Posterior vena cava (tissue), 2 donors: ENCODE measurements at places on chromosomes 12 and 14. TPM values are rescaled to one million over a fixed set of nuclear protein-coding genes. Genes with fewer than 3 reads are reported as not detected.

DNA sequence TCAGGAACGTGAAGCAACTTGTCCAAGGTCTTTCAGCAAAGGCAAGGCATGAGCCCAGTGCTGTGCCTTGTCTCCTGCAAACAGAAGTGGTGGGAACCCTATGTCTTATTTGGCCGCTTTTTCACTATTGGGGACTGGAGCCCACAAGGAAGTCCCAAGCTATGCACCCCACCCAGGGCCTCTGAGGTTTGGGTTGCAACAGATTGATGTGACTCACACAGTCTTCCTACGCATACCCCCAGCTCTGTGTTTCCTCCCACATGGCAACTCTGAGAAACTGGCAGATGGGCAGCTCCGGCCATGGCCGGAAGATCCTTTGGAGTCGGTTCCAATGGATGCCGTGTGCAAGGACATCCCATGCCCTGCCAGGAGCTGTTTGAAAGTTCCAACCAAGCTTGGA is 28.3 kb upstream of the CMKLR1 start:
- no peak for DNase-seq

DNA sequence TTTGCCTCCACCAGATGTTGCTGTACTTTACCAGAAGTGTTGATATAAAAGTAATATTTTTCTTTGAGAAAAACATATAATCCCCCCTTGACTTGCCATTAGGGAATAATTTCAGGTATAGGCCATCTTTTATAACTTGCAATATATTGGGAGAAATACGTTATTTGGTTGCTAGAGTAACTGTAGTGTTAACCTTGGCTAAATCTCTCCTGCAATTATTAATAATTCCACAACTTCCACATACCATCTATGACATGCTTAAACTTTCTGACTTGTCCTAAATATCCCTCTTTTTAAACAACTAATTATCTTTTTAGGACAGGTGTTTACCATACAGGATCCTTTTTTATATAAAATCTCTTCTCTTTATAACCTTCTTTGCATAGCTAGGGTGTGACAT is 1048.2 kb downstream of the SLC16A7 start:
- no peak for DNase-seq

- DNase-seq = no peak
Measured at GRCh38 chr12:19712041-19712440, 272.7 kb downstream of the AEBP2 start.

DNA sequence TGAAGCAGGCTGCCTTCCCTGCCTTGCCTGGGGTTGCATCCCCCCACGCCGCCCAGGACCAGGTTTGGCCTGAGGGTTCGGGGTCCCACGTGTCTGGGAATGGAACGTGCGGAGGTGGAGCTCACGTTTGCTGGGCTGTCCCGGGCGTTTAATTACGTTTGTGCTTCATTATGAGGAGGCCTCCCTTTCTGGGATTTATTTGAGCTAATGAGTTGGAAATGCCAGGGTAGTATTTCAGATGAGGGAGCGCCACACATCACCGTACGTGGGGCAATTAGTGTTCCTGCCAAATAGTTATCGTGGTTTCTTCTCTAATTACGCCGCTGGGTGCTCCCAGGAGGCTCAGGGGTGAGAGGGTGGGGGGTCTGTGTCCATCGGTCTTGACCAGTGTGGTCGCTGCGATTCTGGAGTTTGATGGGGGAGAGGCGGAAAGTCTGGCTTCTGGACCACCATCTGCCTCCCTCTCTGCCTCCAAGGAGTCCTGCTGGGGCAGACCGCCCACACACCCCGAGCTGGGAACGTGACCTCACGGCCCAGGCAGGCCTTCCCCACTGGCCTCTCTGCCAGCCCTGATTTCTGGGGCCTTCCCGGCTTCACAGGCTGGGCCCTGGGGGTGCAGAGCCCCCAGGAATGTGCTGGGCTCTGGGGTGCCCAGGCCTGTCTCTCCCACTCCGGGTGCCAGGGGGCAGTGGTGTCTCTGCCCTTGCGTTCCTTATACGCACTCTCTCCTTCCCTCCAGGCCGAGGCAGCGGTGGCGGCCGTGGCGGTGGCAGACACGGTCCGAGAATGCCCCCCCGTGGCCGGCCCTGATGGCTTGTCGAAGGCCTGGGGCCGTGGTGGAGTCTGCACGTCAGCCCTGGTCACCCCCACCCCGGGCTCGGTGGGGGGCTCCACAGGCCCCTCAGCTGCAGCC is 18.9 kb downstream of the KIF26A start:
- no peak for DNase-seq

- peak; percentile 80 for DNase-seq
Measured at GRCh38 chr12:22334410-22335100, at the start of gene ST8SIA1. Gene ST8SIA1, minus strand, starts transcription at chr12:22334707. Its CDS starts 475 bp downstream, at chr12:22334232.

DNA sequence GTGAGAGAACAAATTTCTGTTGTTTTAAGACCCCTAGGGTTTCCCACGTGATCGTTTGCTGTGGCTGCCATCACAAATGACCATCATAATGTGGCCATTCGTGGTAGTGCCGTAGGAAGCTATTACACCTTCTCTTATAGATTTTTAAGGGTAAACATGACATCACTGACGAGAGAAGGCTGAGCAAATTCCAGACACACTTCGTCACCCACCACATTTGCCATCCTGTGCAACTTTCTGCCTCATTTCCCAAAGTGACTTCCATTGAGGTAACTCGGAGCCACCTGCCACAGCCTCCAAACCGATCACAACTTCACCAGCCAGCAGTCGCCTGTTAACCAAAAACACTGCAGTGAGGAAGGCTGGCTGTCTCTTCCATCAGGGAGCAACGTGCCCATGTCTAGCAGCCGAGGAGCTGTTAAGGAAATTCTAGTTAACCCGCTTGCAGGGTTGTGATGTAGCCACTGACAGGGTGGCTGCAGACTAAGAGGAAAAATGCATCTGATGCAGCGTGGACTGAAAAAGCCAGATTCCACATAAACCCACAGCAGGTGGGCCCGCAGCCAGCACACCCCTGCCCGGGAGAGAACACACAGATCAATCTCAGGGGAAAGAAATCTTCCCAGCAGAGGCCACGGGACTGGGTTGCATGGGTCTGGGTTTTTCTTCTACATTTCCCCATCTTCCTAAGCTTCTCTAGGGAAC is 44.6 kb downstream of the CCDC85C start:
- no peak for DNase-seq

DNA sequence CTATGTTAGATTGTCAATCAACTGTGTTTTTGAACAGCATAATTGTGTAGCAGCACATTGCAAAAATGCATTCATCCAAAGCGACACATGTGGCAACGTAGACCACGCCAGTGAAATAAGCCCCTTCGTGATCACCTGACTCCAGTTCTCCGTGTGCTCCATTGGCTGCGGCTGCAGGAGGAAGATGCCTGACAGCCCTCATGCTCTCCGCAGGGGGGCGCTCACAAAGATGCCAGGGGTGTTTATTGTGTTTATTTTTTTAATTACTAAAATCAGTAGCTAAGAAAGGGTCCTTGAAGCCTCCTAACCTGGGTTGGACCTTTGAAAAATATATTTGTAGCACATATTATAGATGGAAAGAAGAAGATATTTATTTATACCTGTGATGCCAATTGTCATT is 116.3 kb downstream of the SLC15A4 start:
- peak; percentile 6 for DNase-seq

DNA sequence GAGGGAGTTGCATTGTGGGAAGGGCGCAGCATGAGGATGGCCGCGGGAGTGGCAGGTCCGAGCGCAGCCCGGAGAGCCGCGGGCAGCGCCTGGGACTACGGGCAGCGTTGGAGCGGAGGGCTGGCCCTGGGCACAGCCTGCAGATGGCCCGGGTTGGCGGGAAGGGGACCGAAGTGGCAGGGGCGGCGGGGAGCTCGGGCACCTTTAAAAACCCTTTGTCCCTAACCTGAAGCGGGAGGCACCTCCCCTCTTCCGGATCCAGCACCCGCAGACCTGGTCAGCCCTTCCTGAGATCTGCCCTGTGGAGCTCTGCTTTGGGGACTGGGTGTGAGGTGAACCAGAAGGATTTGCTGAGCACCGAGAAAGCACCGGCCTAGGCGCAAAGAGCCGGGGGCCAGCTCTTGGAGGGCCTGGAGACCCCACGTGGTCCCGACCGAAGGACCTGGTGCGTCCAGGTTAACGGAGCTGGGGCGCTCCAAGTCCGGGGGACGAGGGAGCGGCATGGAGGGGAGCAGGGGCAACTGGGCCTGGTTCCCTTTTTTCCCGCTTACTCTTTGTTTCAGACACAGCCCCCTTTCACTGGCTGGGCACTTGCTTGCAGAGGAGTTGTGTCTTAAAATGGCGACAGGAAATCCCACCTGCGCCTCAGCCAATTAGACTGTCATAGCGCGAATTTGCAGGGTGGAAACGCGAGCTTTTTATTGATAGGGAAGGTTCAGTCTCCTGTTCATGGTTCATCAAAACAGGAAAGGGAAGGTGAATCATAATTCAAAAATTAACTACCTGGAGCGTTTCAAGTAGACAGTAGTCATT is 792 bp upstream of the SLC38A1 start:
- DNase-seq = no peak

DNA sequence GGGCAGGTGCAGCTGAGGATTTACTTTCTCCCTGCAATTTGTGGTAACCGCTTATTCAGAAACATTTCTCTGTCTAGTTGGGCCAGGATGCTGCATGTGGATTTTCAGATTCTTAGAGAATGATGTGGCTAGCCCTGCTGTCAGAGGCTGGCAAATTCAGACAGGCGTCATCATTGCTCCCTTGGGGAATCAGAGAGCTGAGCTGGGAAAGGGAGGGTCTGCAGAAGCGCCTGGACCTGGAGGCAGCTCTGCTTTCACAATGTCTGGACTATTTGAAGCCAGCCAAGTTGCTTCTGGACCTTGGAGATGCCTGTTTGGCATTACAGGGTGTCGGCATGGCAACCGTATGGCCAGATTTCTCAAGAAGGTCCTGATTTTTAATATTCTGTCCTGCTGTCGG is 3.4 kb downstream of the GALNT16 start:
- peak; percentile 91 for DNase-seq

DNA sequence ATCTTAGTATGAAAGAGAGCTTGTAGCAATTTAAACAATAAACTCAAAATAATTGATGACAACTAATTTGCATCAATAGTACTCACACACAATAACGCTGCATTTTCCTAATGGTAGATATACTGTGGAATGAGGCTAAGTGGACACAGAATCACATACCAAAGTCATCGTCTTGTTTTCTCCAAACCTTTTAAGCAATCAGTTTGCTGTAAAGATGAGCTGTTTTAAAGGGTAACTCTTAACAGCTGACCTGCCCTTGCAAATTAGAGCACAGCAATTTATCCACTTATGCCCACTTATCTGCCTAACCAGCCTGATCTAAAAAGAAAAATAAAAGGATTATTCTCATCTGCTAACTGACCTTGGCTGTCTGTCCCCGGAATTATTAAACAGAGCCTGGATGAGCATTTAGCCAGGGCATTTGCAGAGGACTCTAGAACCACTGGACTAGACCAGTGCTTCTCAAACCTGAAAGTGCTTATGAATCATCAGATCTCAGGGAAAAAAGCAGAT is 174.3 kb upstream of the BCL2L14 start:
- no peak for DNase-seq

DNA sequence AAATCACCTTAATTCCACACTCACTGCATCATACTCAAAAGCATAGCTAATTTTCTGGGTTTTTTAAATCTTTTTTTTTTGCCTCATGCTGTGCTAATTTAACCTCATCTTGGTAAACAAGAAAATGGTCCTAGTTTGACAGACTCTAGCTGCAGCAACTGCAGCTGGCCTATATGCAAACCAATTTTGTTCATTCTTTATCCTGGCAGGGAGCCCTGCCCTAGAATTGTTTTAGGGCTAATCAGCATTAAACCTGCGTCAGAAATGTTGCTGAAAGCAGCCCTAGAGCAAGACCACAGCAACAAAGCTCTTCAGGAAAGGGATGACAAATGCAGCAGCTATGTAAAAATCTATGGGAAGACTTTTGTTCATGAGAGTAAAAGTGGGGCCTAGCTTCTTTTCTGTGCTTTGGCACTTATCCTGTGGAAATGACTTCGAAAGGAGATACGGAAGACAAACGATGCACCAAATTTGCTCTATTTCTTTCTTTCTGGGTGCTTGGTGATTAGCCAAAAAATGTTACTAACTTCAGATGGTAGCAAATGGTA is 72.2 kb downstream of the DENND5B start:
- DNase-seq = no peak

DNA sequence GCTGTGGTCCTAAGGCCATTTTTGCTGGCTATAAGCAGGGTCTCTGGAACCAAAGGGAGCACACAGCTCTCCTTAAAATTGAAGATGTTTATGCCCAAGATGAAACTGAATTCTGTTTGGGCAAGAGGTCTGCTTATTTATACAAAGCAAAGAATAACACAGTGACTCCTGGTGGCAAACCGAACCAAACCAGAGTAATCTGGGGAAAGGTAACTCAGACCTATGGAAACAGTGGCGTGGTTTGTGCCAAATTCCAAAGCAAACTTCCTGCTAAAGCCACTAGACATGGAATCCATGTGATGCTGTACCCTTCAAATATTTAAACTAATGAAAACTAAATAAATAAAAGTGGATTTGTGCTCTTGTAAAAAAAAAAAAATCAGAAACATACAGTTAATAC is 29.6 kb upstream of the BICDL1 start:
- DNase-seq = no peak

DNA sequence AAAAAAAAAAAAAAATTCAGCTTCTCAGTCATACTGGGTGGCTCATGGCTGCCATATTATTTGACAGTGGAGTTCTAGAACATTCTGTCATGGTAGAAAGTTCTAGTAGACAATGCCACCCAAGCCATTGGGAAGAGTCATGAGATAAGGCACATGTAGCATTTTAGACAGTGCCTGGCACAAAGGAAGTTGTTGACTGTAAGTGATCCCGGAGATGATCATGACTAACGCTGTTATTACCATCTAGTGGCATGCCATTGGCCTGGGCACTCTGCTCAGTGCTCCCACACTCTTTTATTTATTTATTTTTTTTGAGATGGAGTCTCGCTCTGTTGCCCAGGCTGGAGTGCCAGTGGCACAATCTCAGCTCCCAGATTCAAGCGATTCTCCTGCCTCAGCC is 80.4 kb downstream of the FOXN4 start:
- no peak for DNase-seq

- DNase-seq = no peak
Measured at GRCh38 chr12:66746489-66747201, 67.8 kb upstream of the GRIP1 start.

- no peak for DNase-seq
Measured at GRCh38 chr12:30019366-30020140, 235.8 kb upstream of the TMTC1 start.

SERPINA10 gene
- not detected for total RNA-seq

RBM19 gene
- 23.8 TPM for total RNA-seq

OR6C2 gene
- total RNA-seq = not detected

SPTSSA gene
- 25.4 TPM for total RNA-seq

ACOT6 gene
- not detected for total RNA-seq

TRIM9 gene
- total RNA-seq = 2.0 TPM

ATP23 gene
- total RNA-seq = 5.6 TPM

NKX2-1 gene
- total RNA-seq = not detected
